ENCODE measurements at places on chromosomes 11 and 22.

DNA sequence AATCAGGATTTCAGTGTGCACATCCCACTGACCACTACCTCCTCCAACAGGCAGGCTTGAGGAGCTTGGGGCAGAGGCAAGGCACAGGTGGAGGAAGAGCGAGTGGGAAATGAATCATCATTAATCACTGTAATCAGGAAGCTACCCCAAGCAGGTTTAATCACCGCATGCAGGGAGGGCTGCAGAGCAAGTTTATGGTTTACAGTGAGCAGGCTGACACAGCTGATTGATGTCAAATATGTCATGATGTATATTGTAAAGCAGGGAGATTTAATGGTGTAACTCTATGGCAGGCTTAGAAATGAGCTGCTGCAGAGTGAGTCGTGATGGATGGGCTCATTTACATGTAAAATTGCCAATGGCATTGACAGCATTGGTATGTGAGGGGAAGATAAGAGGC lies 441.0 kb downstream of the NTM start:
- H3K27ac ChIP-seq, result no peak overlapping the region
- no peak for DNase-seq

DNA sequence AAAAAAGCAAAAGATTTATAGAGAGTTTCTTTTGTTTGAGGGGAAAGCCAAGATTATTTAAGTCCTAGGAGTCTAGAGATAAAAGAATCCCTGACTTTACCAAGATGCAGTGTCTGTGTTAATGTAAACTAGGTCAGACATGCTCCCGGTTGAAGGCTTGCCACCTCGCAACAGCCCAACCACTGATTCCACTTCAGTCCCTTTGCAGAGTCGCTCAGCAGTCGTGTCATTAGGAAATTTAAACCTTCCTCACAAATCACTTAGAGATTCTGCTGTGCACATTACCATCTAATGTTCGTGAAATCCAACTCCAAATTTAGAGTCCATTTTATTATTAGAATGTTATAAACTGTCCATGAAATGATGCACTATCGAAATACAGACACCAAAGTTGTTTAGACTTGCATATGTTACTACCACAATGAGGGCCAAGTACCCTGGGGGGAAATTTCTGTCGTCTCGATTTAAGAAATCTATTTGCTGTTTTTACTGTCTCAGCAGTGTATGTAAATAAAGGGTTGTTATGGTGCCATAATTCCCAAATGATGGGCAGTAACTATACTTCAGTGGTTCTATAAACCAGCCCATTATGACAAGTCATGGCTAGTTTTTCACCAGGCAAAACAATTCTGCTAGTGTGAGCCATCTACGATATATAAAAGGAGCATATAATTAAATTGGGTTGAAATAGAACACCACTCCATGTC lies 101.4 kb upstream of the MTNR1B start:
- H3K36me3 ChIP-seq, result no peaks in the 10 kb centered on the region
- peaks cover 3% of the 10 kb centered on the region for H3K27me3 ChIP-seq
- no peaks in the 10 kb centered on the region for H3K4me1 ChIP-seq
- DNase-seq, result no peak
- no peak overlapping the region for H3K27ac ChIP-seq

DNA sequence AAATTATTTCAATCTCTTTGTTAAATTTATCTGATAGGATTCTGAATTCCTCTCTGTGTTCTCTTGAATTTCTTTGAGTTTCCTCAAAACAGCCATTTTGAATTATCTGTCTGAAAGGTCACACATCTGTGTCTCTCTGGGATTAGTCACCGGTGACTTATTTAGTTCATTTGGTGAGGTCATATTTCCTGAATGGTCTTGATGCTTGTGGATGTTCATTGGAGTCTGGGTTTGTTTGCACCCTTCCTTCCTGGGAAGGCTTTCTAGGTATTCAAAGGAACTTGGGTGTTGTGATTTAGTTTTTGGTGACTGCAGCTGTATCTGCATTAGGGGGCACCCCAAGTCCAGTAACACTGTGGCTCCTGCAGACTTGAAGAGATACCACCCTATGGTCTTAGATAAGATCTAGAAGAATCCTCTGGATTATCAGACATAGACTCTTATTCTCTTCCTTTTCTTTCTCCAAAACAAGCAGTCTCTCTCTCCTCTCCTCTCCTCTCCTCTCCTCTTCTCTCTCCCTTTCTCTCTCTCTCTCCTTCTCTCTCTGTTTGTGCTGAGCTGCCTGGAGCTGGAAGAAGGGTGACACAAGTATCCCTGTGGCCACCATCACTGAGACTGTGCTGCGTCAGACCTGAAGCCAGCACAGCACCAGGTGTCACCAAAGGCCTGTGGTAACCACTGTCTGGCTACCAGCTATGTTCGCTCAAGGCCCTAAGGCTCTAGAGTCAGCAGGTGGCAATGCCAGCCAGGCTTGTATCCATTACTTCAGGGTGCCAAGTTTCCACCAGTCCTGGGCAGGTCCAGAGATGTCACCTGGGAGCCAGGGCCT lies 3.3 kb upstream of the HEPN1 start:
- DNase-seq, result peak; percentile 22
- no peak overlapping the region for H3K4me3 ChIP-seq
- peaks cover 3% of the 10 kb centered on the region for H3K36me3 ChIP-seq
- H3K4me1 ChIP-seq, result peaks cover 2% of the 10 kb centered on the region
- no peak overlapping the region for H3K27ac ChIP-seq

GRCh38 chr11:127117231-127117739 lies 116.7 kb upstream of the KIRREL3 start:
- H3K27me3 ChIP-seq, result peaks cover 2% of the 10 kb centered on the region
- H3K4me3 ChIP-seq, result no peak overlapping the region
- no peak overlapping the region for H3K27ac ChIP-seq
- no peaks in the 10 kb centered on the region for H3K36me3 ChIP-seq

- no peak overlapping the region for H3K4me3 ChIP-seq
- no peak for DNase-seq
- H3K4me1 ChIP-seq, result no peaks in the 10 kb centered on the region
- H3K36me3 ChIP-seq, result no peaks in the 10 kb centered on the region
- peaks cover 32% of the 10 kb centered on the region for H3K27me3 ChIP-seq
Measured at GRCh38 chr22:32177221-32177765, 18.2 kb upstream of the C22orf42 start.

GRCh38 chr22:20240447-20240764 lies 27.7 kb downstream of the RTN4R start:
- H3K36me3 ChIP-seq, result no peaks in the 10 kb centered on the region
- no peaks in the 10 kb centered on the region for H3K27me3 ChIP-seq
- DNase-seq, result no peak
- H3K27ac ChIP-seq, result peak overlapping the region; percentile 46
- H3K4me3 ChIP-seq, result no peak overlapping the region
- H3K4me1 ChIP-seq, result peaks cover 46% of the 10 kb centered on the region

DNA sequence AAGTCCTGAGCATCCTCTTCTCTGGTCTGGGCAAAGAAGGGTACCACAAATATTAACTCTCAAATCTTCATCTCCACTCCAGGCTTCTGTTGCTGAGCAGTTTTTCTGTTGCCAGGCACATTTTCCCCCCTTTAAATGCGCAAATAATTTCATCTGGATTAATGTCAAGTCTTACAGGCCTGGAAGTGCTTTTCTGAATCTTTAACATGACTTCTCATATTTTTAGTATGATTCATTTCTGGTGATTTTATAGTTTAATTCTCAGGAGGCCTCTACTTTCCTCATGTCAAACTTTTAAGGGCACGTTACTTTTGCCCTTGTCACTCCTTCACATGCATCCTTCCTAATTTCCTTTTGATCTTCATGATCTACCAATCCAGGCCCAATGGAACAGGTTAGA lies 510.2 kb downstream of the METTL15 start:
- H3K4me3 ChIP-seq, result no peak overlapping the region
- H3K36me3 ChIP-seq, result no peaks in the 10 kb centered on the region
- H3K27ac ChIP-seq, result no peak overlapping the region
- H3K4me1 ChIP-seq, result no peaks in the 10 kb centered on the region
- no peak for DNase-seq

GRCh38 chr11:132814410-132814809 lies 717.9 kb downstream of the OPCML start:
- no peak overlapping the region for H3K4me3 ChIP-seq
- H3K27me3 ChIP-seq, result peaks cover 1% of the 10 kb centered on the region
- DNase-seq, result no peak
- H3K4me1 ChIP-seq, result no peaks in the 10 kb centered on the region
- H3K36me3 ChIP-seq, result no peaks in the 10 kb centered on the region
- no peak overlapping the region for H3K27ac ChIP-seq

- no peak overlapping the region for H3K27ac ChIP-seq
- no peak overlapping the region for H3K4me3 ChIP-seq
- no peak for DNase-seq
- peaks cover 17% of the 10 kb centered on the region for H3K36me3 ChIP-seq
Measured at GRCh38 chr11:118524356-118524755, 2.9 kb upstream of the TTC36 start.

DNA sequence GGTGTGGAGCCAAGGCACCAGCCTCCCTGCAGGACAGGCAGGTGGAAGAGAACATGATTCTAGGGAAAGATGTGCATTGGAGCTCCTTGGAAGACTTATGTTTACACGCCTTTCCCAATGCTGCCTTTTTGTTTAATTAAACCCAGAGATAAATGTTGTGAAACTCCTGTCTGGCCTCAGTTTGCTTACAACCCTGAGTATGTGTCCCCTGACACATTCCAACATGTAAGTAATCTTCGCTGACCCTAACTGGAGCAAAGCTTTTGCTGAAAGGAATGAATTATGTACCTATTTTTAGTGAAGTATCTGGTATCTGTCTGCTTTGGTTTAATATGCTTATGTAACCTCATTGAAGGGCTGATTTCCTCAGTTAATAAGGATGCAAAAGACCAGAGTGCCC lies 56.7 kb downstream of the APIP start:
- H3K36me3 ChIP-seq, result no peaks in the 10 kb centered on the region
- H3K27ac ChIP-seq, result no peak overlapping the region

GRCh38 chr11:123386796-123387510 lies 43.1 kb upstream of the GRAMD1B start:
- H3K36me3 ChIP-seq, result no peaks in the 10 kb centered on the region
- no peak overlapping the region for H3K4me3 ChIP-seq
- peaks cover 6% of the 10 kb centered on the region for H3K27me3 ChIP-seq
- H3K4me1 ChIP-seq, result no peaks in the 10 kb centered on the region
- no peak for DNase-seq

DNA sequence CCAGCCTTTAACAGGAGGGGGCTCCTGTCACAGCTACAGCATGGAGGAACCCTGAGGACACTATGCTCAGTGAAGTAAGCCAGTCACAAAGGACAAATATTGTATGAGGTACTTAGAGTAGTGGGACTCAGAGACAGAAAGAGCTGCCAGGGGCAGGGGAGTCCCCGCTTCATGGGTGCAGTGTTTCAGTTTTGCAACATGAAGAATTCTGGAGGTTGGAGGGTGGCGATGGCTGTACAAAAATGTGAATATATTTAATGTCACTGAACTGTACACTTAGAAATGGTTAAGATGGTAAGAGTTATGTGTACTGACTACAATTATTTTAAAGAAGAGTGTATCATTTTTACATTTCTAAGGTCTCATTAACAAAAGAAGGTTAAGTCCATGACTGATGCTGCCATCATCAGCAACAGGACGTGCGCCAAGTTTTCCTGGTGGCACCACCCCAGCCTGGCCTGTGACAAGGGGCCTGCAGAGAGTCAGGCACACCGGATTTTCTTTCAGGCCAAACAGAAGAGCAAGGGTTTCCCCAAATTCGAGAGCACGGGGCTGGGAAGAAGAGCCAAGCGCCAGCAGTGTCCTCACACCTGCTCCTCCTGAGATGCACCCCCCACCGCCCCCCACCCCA lies 22.1 kb downstream of the YPEL1 start:
- no peak overlapping the region for H3K4me3 ChIP-seq
- H3K4me1 ChIP-seq, result peaks cover 7% of the 10 kb centered on the region
- no peak overlapping the region for H3K27ac ChIP-seq
- H3K36me3 ChIP-seq, result no peaks in the 10 kb centered on the region

DNA sequence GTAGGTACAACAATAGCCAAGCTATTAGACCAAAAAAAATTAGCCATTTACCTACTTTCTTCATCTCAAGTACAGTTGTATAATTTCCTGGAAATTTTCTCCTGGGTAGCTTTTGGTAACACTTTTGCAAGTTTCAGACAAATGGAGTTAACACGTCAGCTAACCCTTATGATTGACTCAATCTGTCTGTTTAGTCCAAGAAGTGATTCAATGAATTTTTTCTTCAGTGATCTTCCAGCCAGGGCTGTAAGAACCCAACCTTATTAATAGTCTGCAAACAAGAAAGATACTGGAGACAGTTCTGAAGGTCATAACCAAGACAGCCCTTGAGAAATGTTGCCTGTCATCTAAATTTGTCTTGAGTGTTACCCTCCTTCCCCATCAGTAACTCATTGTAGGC lies 30.1 kb upstream of the FIBIN start:
- H3K27me3 ChIP-seq, result no peaks in the 10 kb centered on the region
- no peak overlapping the region for H3K4me3 ChIP-seq
- H3K4me1 ChIP-seq, result no peaks in the 10 kb centered on the region
- no peak overlapping the region for H3K27ac ChIP-seq
- no peaks in the 10 kb centered on the region for H3K36me3 ChIP-seq
- DNase-seq, result no peak

DNA sequence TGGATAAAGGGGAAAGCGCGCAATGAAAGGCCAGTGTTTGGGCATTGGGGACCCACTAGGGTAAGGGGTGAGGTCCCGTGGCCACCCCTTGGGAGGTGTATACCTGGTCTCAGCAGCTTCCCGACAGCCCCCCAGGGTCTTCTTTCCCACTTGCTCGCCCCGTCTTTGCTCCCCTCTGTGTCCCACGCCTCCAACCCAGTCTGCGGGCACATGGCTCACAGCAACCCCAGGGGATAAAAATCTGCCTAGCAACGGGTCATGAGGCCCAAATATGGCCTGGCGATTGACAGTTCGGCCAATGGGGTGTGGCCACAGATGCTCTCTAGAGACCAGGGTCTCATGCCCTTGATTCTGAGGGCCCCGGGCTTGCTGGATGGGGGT lies 41.6 kb downstream of the AHNAK start:
- no peak overlapping the region for H3K27ac ChIP-seq
- H3K36me3 ChIP-seq, result no peaks in the 10 kb centered on the region
- no peak overlapping the region for H3K4me3 ChIP-seq
- no peaks in the 10 kb centered on the region for H3K4me1 ChIP-seq
- no peak for DNase-seq
- H3K27me3 ChIP-seq, result peaks cover 15% of the 10 kb centered on the region

DNA sequence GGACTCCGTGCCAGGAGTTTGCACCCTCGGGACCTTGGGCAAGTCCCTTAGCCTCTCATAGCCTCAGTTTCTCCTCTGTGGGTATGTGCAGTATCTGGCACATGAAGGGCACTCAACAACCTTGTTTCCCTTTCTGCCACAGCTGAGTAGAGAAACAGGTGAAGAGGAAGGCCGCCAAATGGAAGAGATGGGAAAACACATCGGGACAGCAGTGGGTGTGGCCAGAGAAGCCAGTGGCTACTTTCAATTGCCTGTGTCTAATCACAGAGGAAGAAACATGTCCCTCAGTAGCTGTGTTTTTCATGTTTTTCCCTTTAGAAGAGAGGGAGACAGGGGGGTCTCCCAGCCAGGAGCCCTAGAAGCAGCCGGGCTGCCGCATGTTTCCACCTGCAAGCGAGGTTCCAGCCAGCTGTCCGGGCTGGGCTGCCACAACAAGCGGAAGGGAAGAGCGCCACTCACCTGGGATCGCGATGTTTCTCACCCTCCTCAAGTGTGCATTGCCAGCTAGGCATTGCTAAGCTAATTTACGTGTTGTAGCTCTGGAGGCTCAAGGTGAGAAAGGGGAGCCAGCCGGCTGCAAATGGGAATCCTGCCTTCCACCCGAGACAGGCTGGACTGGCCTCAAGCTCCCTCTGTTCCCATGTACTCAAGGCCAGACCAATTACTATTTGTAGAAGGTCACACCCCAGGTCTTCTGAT lies 16.7 kb downstream of the ASPHD2 start:
- H3K27ac ChIP-seq, result no peak overlapping the region
- no peak overlapping the region for H3K4me3 ChIP-seq
- H3K27me3 ChIP-seq, result no peaks in the 10 kb centered on the region
- no peaks in the 10 kb centered on the region for H3K4me1 ChIP-seq
